ENCODE measurements at places on chromosomes 1 and 21.

GRCh38 chr1:81478219-81478618 lies 322.5 kb upstream of the ADGRL2 start:
- DNase-seq, result no peak

GRCh38 chr1:19860418-19860817 lies 21.8 kb upstream of the OTUD3 start:
- DNase-seq, result no peak

GRCh38 chr1:66460776-66461175 lies 73.2 kb upstream of the SGIP1 start:
- no peak for DNase-seq

GRCh38 chr1:214638997-214639396 lies 36.0 kb downstream of the CENPF start:
- DNase-seq, result no peak

DNA sequence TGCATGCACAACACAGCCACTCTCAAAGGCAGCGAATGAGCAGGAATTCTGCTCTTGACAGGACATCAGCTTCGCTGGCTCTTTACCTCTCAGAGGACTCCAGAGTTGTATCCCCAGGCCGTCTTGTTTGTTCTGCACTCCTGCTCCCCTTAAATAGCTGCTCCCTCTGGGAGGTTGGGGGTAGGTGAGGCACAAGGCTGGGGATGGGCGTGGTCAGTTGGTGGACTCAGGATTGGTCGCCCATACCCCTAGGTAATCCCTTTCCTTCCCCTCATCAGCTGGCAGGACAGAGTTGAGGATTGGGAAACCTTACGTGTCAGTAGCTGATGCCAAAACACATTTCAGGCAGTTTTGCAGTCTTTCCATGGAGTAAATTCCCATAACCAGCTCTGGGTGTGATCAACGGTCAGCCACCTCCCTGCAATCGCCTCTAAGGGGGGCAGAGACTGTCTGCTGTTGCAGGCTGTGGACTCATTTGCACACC lies at the start of gene PLA2G2A:
Gene PLA2G2A, minus strand, starts transcription at position 125 of the 484 bp plus-strand sequence. CDS start 845 bp downstream, outside the sequence.
- no peak for DNase-seq

GRCh38 chr1:202585590-202585933 lies 124.7 kb downstream of the SYT2 start:
- DNase-seq, result no peak

GRCh38 chr21:17433730-17434129 lies 79.1 kb upstream of the CXADR start:
- DNase-seq, result no peak

- no peak for DNase-seq
Measured at GRCh38 chr1:84505493-84506001, 639 bp upstream of the SPATA1 start.

DNA sequence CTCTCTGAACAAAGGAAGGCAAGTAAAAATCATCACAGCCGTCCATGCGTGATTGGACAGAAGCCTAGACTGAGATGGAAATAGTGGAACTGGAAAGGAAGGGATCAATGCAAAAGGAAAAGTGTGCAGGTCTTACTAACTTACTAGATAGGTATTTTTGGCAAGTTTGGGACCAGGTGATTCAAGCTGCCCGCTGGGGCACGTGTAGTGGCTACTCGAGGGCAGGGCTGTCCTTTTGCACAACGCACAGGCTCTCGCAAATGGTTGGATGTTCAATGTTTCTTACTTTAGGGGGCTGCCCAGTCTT lies 566 bp upstream of the ALG6 start:
- DNase-seq, result no peak

GRCh38 chr1:156104861-156105832 lies 9.4 kb upstream of the LMNA start:
- DNase-seq, result no peak

Data from spleen (tissue), 13 donors.